ENCODE measurements at places on chromosomes 1 and 21.

DNA sequence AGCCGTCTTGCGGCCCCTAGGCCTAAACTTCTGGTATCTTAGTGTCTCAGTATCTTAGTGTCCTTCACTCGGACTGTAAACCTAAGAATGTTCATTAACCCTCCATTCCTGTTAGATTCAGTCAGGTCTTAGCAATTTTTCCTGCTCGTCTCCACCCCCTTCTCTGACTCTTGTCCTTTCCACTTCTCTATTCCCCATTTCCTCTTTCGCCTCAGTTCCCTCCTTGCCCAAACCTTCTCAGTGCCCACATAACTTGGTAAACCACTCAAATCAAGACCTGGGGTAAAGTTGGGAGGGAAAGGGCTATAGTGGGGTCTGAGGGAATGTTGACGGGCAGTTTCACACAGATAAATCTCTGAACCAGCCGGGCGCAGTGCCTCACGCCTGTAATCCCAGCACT, 726 bp upstream of the FCER1G start:
- no peak for DNase-seq

DNA sequence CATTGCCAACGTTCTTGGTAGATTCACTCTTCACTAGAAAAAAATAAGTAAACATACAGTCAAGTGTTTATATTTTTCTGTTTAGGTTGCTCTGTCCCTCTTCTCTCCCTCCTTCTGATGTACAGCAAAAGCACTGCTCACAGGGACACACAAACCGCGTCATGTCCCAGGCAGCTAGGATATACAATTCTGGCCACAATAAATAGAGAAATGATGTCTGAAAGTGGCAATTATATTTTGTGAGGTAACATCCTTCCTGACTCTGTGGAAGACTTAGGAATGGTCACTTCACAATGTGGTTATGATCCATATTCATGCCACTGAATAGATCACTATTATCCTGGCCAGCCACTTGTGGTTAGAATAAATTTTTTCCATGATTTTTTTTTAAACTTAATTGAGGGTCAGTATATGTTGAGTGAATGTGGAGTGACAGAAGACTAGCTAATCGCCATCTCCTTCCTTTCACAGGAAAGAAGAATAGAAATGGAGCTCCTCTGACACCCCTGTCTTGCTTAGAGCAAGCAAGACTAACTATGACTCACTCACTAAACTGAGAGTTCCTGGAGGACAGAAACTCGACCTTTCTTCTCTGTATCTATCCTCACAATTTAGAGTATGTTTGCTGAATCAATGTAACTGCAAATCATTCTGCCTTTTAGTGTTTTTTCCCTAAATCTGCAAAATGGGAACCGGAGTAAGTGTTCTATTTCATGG, 54.0 kb downstream of the ZNHIT6 start:
- DNase-seq: no peak

GRCh38 chr1:13749543-13750341, 49.8 kb downstream of the PRDM2 start:
- DNase-seq: no peak

DNA sequence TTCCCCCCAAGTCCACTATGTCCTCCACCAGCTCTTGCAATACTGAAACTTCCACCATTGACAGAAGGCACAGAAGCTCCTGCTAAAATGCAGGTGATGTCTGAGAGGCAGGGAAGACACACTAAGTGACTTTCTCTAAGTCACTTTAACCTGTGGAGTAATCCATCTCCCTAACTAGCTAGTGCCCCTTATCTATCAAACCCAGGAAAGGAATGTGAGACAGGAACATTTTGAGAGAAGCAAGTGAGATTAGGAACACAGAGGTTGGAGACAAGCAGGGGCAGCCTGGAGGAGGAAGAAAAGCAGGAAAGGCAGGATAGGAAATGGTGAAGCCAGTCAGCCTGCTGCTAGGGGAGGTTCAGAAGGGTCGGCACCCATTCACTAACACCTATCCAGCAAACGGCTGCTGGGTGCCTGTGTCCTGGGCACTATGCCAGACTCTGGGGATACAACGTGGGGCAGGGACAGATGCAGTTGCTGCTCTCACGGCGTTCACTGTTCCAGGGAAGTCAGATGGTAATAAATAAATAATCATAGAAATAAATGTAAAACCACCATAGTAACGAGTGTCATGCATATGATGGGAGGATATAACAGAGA, 7.0 kb downstream of the GPA33 start:
- DNase-seq: no peak

- DNase-seq: no peak
Observed at GRCh38 chr1:21341022-21341421, 50.8 kb upstream of the ECE1 start.

- DNase-seq: no peak
Observed at GRCh38 chr1:118866330-118866729, 121.8 kb downstream of the TBX15 start.
